ENCODE measurements at places on chromosomes 2 and 18.

GRCh38 chr18:42100911-42101310 is 145.9 kb downstream of the PIK3C3 start:
- no peak overlapping the region for H3K27ac ChIP-seq
- no peaks in the 10 kb centered on the region for H3K4me1 ChIP-seq
- no peaks in the 10 kb centered on the region for H3K36me3 ChIP-seq
- H3K27me3 ChIP-seq = no peaks in the 10 kb centered on the region

- no peak overlapping the region for H3K27ac ChIP-seq
- H3K4me1 ChIP-seq = no peaks in the 10 kb centered on the region
- H3K27me3 ChIP-seq = no peaks in the 10 kb centered on the region
- H3K36me3 ChIP-seq = no peaks in the 10 kb centered on the region
Measured at GRCh38 chr2:167424803-167425755, 536.8 kb downstream of the XIRP2 start.

DNA sequence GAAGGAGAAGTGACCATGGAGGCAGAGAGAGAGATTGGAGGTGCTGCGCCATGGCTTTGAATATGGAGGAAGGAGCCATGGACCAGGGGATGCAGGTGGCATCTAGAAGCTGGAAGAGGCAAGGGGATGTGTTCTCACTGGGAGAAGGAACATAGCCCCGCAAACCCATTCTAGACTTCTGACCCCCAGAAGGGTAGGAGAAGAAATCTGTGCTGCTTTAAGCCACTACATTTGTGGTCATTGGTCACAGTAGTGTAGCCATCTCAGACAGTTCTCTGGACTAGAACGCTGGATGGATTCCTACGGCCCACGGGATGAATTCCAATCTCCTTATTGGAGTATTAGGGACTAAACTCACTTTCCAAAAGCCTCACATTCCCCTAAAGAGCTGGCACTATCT is 67.8 kb downstream of the PTGR3 start:
- no peak for DNase-seq
- no peaks in the 10 kb centered on the region for H3K4me1 ChIP-seq
- no peak overlapping the region for H3K27ac ChIP-seq
- H3K27me3 ChIP-seq = no peaks in the 10 kb centered on the region
- no peaks in the 10 kb centered on the region for H3K36me3 ChIP-seq

DNA sequence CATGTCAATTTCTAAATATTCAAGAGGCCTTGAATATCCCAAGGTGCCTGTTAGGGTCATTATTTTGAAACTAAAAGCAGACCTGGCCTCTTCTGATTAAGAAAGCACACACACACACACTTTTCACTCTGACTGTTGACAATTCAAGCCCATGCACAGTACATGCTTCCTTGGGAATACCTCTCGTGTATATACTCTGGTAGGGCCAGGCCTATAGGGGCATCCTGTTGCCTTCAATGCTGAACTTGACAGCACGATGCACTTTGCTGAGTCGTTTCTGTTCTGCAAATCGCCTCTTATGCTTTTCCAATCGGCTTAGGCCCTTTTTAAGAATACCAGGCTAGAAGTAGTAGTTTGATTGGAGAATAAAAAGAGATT is 40.6 kb downstream of the IWS1 start:
- no peaks in the 10 kb centered on the region for H3K4me1 ChIP-seq
- peaks cover 40% of the 10 kb centered on the region for H3K36me3 ChIP-seq
- H3K4me3 ChIP-seq = no peak overlapping the region
- H3K27ac ChIP-seq = no peak overlapping the region
- H3K27me3 ChIP-seq = no peaks in the 10 kb centered on the region

DNA sequence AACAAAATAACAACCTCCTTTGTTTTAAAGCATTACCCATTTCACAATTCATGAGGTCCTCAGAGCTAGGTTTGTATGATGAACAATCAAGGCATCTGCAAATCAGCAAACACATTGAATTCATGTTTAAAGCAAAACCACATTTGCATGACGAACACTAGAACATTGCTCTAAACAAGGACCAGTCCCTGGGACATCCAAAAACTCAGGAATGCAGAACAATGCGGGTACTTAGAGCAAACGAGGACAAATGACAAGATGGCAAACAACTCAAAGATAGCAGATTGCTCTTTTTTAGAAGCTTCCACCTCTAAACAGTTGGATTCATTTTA is 45.7 kb upstream of the RALBP1 start:
- H3K4me1 ChIP-seq = no peaks in the 10 kb centered on the region
- H3K27ac ChIP-seq = no peak overlapping the region
- no peak for DNase-seq
- H3K27me3 ChIP-seq = no peaks in the 10 kb centered on the region
- H3K36me3 ChIP-seq = no peaks in the 10 kb centered on the region
- no peak overlapping the region for H3K4me3 ChIP-seq
